ENCODE measurements at places on chromosomes 3 and 15.
A peak's percentile ranks its signal among the peaks of the same experiment; 100 is the strongest.

DNA sequence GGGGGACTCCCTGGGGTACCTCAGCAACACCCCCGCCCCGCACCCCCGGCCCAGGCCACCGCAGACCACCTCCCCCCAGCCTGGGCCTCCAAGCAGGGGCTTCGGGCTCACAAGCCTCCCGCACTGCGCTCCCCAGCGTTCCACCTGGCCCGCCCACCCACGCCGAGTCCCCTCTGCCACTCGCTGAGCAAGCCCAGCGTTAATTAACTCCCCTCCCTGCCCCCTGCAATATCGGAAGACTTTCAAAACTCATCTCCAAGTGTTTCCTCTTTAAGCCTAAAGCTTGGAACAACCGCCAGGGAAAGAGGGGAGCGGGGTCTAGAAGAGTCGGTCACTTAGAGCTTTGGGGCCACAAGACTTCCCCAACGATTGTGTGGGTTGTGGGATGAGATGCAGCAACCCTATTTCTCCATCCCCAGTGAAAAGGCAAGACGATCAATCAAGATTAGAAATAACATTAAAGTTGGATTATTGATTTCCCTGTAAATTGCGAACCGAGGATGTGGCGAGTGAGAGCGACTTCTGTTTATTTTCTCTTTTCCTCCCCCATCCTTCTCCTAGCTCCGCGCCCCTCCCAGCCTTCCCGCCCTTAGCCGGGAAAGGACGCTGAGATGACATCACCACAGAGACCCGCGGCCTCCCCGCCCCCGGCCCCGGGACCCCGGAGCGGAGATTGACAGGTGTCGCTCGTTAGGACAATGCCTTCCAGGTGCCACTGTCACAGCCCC lies 30.2 kb downstream of the NR2F2 start:
- no peak for DNase-seq

DNA sequence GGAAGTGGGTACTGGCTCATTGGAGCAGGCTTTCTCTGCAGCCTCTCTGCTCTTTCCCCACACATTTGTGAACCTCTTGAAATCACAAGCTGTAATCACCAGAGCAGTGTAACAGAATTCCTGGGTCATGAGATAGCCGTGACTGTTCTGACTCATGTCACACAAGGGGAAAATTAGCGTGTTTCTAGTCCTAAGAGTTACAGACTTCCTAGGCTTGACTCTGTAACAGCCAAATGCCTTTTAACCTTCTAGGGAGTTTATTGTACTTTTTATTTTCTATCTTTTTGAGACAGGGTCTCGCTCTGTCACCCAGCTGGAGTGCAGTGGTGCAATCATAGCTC lies 54.7 kb upstream of the TRAK1 start:
- no peak for DNase-seq

DNA sequence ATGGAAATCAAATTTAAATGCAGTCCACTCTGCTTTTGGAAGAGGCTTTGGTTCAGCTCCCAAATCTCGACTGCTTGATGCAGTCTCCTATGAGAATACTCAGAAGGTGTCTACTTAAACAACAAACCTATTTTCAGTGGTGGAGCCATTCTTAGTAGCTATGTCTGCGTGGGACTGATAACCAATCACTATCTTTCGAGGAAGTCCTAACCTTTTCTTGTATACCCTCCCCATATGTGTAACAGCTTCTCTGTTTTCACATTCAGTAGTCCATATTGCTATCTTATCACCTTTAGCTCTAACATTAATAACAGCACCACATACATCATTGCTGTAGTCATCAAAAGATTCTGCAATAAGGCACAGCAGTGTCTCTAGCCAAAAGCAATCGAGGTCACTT lies 333.0 kb upstream of the ATP11B start:
- no peak for DNase-seq

DNA sequence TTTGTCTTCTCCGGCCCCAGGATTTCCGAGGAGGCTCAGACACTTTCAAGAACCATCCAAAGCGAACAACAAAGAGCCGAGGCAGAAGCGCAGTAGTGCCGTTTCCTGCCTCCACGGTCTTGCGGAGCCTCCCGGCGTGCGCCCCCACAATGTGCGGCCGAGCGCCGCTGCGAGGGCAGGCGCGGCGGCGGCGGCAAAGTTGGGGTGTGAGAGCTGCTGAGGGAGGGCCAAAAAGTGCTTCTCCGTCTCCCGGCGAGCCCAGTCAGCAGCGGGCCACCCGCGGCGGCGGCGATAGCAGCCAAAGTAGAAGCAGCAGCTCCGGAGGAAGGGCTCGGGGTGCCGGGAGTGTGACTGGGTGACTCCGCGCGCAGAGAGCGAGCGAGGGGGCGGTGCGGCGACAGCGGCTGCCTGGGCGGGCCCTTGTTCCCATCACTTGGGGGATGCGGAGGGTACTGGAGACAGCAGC lies 749.1 kb downstream of the ROBO1 start:
- no peak for DNase-seq

- DNase-seq, result no peak
Observed at GRCh38 chr3:36511791-36512486, 131.6 kb downstream of the STAC start.

DNA sequence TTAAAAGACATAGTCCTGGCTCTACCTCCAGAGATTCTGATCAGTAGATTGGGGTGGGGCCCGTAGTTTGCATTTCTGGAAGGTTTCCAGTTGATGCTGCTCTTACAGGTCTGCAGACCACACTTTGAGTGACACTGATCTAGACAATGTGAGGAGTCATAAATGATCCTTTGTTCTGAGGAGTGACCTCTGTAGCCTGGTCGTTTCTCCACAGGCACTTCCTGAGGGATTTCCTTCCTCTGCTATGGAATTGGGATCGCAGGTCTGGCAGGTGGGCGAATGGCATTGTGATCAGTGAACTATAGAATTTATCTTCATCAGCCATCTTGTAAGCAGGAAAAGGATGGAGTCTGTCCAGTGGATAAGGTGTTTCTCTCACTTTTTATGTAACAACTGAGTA lies 5.5 kb downstream of the GFM1 start:
- DNase-seq, result no peak

DNA sequence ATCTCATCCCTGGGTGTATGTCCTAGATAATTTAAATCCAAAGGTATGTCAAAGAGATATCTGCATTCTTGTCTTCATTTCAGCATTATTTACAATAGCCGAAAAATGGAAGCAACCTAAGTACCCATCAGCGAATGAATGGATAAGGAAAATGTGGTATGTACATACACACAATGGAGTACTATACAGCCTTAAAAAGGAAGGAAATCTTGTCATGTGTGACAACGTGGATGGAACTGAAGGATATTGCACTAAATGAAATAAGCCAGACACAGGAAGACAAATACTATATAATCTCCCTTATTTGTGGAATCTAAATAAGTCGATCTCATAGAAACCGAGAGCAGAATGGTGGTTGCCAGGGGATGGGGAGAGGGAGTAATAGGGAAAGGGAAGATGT lies 16.8 kb upstream of the MGLL start:
- no peak for DNase-seq

DNA sequence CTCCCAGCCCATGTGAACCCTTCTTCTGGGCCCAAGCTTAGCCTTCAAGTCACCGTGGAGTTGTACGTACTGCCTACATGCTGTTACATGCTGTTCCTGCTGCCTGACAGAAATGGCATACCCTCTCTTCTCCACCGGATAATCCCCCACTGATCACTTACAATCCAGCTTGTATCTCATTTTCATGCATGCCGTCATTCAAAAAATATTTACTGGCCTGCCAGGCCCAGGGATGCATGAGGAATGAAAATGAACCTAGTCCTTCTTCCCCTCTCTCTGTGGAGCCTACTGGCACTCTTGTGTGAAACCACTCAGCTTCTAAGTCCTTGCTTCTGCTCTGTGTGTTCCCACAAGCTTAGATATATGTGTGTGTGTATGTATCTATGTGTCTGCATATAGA lies 60.6 kb downstream of the WNT5A start:
- DNase-seq, result no peak

DNA sequence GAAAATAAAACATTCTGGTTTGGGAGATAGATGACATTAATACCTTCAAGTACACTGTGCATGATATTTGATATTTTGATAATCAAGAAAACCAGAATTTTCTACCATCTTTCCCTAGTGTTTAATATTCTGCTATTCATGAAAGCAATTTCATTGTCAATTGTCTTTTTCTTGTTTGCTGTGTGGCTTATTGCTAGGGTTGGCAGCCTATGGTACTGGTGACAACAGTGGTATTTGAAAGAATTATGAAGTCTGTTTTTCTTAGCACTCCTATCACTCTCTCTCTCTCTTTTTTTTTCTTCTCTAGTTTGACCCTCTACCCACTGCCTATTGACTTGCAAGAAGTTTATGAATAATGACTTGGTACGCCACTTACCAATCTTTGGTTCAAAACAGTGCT lies 15.4 kb downstream of the RNF13 start:
- no peak for DNase-seq

GRCh38 chr3:179962629-179963387 lies 73.9 kb downstream of the PEX5L start:
- no peak for DNase-seq

- no peak for DNase-seq
Observed at GRCh38 chr3:142523921-142524566, 54.5 kb downstream of the ATR start.

- DNase-seq, result no peak
Observed at GRCh38 chr3:10942690-10943205, 49.8 kb upstream of the SLC6A1 start.

- no peak for DNase-seq
Observed at GRCh38 chr3:16060358-16060852, 114.1 kb upstream of the GALNT15 start.

DNA sequence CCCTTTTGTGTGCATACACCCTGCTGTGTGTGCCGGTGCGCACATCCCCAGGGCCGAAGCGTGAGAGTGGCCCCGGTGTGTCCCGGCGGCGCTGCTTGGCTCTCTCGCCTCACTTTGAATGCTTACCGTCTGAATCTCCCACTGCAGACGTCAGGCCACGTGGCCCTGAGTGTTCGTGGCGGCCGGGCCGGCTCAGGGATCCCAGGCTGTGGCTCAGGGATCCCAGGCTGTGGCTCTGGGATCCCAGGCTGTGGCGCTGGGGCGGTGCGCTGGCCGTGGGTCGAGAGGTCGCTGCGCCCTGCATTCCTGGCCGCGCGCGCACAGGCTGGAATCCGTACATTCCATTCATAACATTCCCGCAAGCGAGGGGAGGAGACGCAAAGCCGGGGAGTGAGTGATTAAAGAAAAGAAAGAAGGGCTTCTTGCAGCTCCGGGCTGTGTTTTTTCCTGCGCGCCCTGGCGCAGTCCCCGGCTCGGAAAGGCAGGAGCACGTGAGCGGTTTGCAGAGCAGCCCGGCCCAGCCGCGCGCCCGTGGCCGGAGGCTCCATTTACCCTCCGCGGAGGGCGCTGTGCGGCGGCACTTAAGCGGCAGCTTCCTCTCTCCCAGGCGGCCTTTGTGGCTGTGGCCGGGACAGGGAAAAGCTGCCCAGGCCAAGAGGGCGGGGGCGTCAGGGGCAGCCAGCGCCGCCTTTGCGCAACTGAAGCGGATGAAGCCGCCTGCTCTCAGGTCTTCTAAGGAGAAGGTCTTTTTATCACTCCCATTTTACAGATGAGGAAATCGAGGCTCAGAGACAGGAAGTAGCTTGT lies 87.0 kb upstream of the ALDH1L1 start:
- DNase-seq, result no peak

DNA sequence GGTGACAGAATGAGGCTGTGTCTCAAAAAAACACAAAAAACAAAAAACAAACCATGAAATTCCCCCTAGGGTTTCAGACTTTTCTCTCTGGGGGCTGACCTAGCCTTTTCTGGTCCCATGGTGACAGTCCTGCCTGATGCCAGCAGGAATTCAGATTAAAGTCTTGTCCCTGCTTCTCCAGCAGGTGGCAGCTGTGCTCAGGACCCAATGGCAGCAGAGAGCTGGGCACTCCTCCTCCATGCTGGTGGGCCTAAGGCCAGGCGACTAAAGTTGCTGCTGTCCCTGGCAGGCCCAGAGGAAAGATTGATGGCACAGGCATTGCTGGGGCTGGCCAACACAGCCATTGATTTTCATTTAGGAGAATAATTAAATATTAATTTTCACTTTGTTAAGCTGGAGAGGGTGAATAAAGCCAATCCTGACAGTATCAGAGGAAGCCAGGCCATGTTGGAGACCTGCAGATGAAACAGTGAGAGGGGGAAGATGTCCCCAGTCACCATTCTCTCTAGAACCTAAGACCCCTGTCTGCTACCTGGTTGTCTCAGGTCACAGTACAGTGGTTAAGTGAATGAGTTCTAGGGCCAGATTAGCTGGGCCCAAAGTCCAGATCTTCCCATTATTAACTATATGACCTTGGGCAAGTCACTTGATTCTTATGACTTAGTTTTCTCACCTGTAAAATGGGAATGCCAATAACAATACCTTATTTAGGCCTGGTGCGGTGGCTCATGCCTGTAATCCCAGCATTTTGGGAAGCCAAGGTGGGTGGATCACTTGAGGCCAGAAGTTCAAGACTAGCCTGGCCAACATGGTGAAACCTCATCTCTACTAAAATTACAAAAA lies 7.1 kb downstream of the CELF6 start:
- DNase-seq, result peak; percentile 67

- no peak for DNase-seq
Observed at GRCh38 chr3:64053581-64053980, 30.3 kb upstream of the PSMD6 start.

DNA sequence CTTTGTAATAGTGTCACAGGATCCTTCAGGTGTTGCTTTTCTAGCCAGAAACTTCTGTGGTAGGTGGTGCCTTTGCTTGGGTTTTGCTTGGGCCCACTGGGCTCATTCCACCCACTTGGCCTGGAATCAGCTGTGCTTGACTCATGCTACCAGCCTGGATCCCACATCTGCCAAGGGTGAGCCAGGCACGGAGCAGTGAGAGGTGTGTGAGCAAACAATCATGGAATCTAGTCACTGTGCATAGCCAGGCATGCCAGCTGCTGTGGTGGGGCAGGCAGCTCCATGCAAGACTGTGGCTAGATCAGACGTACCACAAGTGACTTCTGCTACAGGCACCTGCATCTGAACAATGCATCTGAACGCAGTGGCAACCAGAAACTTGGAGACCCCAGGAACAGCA lies 275.9 kb downstream of the UBE2E2 start:
- no peak for DNase-seq

- DNase-seq, result no peak
Observed at GRCh38 chr3:81554388-81554787, 207.1 kb downstream of the GBE1 start.

- no peak for DNase-seq
Observed at GRCh38 chr3:61847784-61848462, 286.6 kb downstream of the PTPRG start.

GRCh38 chr15:94263341-94264273 lies 32.2 kb downstream of the MCTP2 start:
- no peak for DNase-seq

GRCh38 chr3:38690185-38690584 lies 40.7 kb upstream of the SCN5A start:
- DNase-seq, result no peak
